NCI-H1417 (cell line): ENCODE measurements at places on chromosomes 16 and 17.
A peak's percentile ranks its signal among the peaks of the same experiment; 100 is the strongest.

- DNase-seq: no peak
Observed at GRCh38 chr17:66548158-66548557, 245.7 kb downstream of the PRKCA start.

DNA sequence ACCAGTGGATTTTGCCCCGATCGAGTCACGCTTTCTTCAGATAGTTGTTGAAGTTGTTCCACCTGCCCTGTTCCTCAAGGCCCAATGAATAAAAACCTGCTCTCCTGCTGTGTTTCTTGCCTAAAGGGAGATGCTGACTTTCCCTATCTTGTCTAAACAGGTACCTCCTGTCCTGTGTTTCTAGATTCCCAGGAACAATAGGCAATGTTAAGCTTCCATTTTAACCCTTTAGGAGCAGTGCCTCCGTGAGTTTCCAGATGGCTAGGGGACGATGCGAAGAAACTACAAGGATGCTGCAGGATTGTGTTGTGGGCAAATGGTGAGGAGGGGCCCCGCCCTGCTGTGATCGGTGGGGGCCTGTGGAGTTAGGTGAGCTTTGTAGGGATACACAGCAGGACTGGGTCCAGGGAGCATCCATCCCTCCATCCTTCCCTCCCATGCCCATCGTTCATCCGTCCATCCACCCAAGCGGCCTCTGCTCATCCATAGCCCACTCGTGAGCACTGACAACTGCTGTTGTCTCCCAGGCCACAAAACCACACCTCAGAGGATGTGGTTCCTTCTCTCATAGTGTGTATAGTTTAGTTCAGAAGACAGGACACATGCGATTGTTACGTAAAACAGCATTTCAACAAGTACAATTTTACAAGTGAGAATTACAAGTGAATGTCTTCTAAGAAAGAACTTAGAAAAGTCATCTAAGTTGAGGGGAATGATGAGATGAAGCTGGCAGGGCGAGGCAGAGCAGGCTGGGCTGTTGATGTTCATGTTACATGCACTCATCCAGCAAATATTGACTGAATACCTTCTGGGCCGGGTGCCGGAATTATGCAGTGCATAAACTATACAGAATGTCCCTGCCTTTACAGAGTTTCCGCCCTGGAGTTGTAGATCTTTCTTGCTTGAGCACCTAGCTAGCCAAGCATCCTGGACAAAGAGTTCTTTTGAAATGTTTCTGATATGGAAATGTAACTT lies 5.2 kb downstream of the ARSG start:
- DNase-seq: no peak

DNA sequence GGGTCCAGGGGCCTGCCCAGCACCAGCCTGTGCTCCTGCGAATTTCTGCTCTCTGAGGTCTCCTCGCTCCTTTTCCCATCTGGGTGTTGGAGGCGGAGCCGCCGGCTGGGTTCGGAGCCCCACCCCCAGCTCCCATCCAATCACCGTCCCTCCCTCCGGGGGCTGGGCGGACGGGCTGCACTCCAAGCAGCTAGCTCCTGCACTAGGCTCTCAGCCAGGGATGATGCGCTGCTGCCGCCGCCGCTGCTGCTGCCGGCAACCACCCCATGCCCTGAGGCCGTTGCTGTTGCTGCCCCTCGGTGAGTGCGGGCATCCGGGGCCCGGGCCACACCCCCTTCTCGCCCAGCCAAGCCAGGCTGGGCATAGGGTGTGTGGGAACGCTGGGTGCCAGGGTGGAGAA lies at the start of gene NRN1L:
Gene NRN1L, plus strand, starts transcription at position 202 of the 400 bp plus-strand sequence. Its CDS starts 19 bp downstream, at position 221.
- DNase-seq: peak; percentile 8

GRCh38 chr16:11696266-11697012 lies 28.2 kb downstream of the SNN start:
- DNase-seq: no peak

GRCh38 chr17:9776911-9777310 lies 14.5 kb downstream of the DHRS7C start:
- DNase-seq: no peak

DNA sequence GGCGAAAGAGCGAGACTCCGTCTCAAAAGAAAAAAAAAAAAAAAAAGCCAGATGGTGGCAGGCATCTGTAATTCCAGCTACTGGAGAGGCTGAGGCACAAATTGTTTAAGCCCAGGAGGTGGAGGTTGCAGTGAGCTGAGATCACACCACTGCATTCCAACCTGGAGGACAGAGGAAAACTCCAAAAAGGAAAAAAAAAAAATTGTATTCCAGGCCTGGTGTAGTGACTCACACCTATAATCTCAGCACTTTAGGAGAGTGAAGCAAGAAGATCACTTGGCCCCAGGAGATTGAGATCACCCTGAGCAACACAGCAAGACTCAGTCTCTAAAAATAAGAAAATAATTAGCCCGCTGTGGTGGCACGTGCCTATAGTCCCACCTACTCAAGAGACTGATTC lies 20.1 kb downstream of the HBQ1 start:
- DNase-seq: no peak

DNA sequence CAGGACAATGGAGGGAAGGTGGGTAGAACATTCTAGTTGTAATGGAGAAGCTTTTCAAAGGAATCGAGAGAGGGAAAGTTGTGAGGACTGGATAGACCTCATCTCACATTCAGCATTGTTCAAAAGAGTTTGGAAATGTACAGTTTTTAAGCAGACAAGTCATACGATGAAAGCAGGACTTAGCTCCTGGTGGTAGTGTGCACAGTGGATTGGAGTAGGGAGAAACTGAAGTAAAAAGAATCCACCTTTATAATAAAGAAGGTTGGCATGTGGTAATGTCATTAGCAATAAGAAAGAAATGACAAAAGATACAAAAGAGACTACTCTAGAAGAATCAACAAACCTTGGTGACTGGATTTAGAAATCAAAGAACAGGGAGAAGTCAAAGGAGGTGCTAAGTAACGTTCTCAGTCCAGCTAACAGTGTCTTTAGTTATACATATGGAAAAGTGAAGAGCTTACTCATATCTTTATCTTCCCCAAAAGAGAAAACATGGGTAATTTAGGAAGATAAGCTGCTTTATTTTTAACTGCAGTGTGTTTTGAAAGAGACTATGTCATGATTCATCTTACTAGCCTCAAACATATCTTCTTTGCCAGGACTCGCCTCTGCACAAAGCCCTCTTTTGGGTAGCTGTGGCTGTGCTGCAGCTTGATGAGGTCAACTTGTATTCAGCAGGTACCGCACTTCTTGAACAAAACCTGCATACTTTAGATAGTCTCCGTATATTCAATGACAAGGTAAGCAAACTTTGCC lies 18.7 kb upstream of the EVI2A start:
- DNase-seq: no peak

DNA sequence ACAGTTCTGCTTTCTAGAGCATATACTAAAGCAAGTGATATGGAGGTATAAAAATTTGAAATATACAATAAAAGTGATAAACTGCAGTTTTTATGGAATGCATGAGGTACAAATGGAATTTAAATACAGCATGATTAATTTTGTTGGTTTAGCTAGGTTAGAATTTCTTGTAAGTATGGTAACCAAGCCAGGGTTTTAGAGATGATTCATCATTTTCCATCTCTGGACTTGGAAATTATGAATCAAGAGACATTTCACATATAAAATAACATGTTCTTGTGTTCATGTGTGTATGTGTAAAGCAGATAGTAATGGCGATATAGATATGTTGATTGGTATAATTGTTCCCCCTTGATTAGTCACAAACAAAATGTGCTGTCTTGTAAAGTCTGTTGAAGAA lies 1219.8 kb downstream of the CDH8 start:
- no peak for DNase-seq

- DNase-seq: no peak
Observed at GRCh38 chr17:62630365-62631085, 3.1 kb downstream of the MRC2 start.

DNA sequence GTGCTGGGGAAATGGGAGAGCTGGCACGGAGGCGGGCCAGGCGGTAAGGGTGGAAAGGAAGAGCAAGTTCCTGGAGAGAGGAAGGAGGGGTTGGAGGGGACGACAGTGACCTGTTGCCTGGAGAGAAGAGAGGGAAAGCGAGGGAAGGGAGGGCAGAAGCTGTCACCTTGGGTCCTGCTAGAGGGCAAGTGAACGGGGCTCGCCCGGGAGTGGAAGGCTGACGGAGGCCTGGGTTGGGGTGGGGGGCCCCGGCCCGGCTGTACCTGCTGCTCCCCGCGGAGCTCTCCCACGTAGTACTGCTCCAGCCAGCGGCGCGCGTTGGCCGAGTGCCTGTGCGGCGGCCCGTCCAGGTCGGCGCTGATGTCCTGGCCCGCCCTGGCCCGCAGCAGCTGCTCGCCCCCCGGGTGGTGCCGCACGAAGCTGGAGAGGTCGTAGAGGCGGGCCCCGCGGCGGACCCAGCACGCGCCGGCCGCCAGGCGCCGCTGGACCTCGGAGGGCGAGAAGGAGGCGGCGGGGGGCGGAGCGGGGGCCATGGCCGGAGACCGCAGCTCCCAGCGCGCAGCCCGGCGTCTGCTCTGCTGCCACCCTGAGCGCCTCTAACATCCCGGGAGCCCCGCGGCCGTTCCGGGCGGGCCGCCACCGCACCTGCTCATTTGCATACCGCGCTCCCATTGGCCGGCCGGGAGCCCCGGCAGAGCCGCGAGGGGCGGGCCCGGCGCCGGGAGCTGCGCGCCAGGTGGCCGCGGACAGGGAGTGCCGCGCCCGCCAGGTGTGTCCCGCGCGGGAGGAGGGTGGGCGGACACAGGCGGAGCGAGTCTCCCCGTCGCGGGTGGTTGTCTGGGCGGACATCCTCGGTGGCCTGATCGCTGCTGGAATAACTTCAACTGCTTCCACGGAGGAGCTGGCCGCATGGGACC lies at the start of gene FA2H:
Gene FA2H, minus strand, starts transcription at position 598 of the 917 bp plus-strand sequence. Its CDS starts 65 bp downstream, at position 533.
- DNase-seq: peak; percentile 89

GRCh38 chr17:73371836-73372235 lies 60.0 kb upstream of the CDC42EP4 start:
- no peak for DNase-seq

DNA sequence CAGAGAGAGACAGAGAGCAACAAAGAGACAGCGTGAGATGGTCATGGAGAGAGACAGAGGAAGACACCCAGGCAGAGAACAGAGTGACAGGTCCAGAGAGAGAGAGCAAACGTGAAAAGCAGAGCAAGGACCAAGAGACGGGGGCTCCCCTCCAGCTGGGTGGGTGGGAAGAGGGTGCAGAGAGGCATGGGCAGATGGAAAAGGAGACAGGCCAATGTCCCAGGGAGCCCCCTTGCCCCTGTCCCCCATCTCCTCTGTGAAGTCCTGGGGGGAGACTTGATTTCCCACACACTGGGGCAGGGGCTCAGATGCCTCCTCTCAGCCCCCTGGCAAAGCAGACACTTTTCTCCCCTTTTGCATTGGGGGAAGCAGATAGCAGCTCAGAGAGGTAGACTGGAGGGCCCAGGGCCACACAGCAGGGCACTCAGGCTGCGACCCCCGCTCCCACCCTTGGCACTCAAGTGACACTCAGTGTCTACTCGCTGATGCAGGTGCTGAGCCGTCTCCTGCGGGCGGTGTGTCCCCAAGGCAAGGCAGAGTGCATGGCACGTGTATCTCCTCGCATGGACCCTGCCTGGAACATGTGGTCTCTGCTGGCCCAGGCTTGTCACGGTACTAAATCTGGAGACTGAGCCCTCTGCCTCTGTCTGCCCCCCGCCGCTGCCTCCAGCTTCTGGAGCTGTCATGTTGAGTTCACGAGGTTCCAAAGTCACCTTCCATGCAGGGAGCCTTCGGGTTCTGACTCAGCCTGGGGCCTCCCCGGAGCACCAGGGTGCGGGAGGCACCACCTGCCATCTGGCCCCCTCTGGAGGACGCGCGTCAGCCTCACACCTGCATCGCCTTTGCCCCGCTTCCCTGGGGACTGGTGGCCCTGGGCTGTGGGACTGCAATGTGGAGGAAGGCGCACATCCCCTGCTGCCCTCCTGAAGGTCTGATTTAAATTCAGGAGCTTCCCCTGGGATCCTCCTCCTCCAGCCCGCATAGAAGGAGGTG lies 215.9 kb upstream of the GSE1 start:
- DNase-seq: peak; percentile 65

DNA sequence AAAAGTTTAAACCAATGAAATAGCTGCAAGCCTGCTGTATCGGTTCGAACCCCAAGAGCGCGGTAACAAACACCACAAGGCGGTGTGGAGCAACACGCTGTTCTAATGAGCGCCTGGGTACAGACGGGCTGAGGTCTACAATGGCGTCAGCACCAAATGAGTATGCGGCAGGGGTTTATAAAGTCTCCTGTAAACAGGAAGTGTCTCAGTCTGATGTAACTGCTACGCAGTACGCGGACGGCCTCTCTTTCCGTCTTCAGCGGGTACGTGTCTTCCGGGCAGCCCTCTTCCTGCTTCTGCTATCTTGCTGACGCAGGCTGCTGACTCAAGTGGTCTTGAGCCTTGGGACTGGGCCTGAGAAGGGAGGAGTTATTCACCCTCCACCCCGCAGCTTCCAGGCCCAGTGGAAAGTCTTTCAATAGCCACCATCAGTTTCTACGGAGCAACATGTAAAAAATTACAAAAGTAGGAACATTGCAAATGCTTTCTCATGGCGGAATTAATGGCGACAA lies 40.5 kb upstream of the KCNJ2 start:
- no peak for DNase-seq

- no peak for DNase-seq
Observed at GRCh38 chr17:70609566-70609965, 440.2 kb downstream of the KCNJ2 start.

- no peak for DNase-seq
Observed at GRCh38 chr17:43410557-43411368, 12.0 kb downstream of the ARL4D start.

DNA sequence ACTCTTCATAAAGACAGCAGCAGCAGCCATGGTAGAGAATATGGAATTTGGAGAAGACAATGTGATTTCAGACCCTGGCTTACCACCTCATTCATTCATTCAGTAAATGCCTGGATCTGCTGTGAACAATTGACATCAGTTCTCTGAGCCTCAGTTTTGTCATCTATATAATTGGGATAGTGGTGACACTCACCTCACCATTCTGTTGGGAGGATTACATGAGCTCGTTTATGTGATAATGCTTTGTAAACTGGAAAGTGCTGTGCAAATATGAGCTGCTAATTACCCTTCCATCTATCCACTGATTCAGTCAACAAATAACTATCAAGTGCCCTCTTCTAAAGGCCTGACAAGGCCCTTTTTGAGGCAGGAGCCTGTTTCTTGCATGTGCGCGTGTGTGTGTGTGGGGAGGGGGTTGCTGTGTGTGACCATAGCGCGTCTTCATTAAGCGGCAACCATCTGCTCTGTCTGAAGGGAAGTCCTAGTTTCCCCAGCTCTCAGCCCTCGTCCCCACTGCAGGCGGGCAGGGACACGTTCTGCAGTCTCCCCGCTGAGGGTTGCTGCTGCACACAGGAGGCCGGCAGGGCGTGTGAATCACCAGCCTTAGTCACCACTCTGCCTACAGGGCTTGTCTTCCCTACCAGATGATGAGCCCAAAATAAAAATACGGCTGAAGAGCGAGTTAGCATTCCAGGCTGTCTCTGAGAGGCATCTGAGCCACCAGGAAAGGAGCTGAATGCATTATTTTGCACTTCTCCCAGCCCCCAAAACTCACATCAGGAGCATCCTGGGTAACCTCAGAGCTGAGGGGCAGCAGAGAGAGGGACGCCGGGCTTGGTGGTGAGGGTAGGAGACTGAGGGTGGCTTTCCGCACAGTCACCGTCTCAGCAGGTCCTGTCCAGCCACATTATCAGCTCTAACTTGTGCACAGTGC lies 19.9 kb downstream of the ARL4D start:
- DNase-seq: peak; percentile 98

- DNase-seq: no peak
Observed at GRCh38 chr17:35846055-35846809, 22.5 kb downstream of the HEATR9 start.
